ENCODE measurements at places on chromosomes 4 and X.

DNA sequence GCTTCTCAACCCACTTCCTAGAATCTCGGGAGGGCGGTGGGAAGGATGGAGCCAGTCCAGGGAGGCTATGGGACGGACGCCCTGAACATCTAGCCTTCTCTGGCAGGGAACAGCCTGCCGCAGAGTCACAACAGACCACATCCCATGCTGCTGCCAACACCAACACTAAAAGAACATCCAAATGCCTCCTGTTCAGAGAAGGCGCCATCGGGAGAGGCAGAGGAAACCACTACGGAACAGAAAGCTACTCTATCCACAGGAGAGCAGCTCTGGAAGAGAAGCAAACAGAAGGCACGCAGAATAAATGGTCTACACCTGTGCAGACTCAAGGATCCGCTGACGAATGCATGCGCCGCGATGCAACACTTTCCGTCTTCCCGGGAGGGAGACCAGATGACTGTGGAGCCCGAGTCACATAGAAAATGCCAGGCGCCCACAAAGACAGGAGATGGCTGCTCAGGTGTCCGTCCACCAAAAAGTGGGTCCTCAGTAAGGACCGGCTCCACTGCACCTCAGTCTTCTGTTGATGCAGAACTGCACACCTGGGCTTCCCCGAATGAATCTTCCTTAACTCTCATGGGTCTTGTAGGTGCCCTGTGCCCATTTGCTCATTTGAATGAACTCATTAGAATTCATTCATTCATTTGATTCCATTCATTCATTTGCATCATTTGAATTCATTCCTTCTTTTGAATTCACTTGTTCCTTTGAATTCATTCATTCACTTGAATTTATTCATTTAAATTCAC is 217.5 kb downstream of the DHRSX start:
- DNase-seq, result no peak

- DNase-seq, result peak; percentile 2
Observed at GRCh38 chr4:52102587-52102986, 51.5 kb downstream of the SPATA18 start.

GRCh38 chr4:20840648-20841190 is 140.5 kb downstream of the PACRGL start:
- DNase-seq, result no peak

GRCh38 chrX:87900320-87900908 is 382.8 kb downstream of the KLHL4 start:
- DNase-seq, result no peak

GRCh38 chrX:11407331-11408108 is 114.3 kb downstream of the AMELX start:
- peak; percentile 92 for DNase-seq

GRCh38 chrX:16603822-16604221 is 46.1 kb upstream of the S100G start:
- DNase-seq, result peak; percentile 38

- DNase-seq, result no peak
Observed at GRCh38 chr4:145019346-145019745, 78.7 kb downstream of the ANAPC10 start.

GRCh38 chr4:146381263-146381872 is 140.4 kb downstream of the SLC10A7 start:
- no peak for DNase-seq

DNA sequence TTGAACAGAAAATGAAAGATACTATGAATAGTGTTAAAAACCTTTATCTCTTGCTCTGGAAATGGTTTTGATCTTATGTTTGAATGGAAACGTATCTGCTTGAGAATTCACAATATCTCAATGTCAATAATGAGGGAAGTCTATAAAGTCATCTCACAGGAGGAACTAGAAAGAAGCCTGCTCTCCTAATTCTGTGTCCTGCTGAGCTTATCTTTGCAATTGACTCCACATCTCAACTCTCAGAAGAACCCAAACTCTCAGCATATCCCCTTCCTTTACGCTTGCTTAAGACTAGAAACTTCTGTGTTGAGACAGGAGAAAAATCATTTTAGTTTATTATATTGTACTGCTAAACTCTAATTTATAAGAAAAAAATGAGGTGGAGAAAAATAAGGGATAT is 8.3 kb upstream of the PF4V1 start:
- DNase-seq, result no peak

GRCh38 chrX:148672517-148672916 is 172.1 kb downstream of the AFF2 start:
- DNase-seq, result no peak

DNA sequence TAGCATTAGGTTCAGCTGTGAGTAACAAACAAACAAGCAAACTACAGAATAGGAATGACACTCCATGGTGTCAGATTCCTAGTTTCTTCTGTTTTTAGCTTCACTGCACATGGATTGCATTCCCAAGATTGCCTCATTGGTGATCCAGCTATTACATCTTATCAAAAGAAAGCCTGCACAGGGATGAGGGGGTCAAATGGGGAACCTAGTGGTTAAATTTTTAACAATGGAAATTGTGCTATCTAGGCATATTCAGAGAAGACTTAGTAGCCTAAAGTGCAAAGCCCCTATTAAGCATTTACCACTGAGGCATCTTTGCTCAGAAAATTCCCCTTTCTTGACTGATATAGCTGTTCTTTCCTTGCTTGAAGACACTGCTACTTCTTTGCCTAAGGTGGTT is 3.9 kb upstream of the TTC29 start:
- DNase-seq, result no peak

DNA sequence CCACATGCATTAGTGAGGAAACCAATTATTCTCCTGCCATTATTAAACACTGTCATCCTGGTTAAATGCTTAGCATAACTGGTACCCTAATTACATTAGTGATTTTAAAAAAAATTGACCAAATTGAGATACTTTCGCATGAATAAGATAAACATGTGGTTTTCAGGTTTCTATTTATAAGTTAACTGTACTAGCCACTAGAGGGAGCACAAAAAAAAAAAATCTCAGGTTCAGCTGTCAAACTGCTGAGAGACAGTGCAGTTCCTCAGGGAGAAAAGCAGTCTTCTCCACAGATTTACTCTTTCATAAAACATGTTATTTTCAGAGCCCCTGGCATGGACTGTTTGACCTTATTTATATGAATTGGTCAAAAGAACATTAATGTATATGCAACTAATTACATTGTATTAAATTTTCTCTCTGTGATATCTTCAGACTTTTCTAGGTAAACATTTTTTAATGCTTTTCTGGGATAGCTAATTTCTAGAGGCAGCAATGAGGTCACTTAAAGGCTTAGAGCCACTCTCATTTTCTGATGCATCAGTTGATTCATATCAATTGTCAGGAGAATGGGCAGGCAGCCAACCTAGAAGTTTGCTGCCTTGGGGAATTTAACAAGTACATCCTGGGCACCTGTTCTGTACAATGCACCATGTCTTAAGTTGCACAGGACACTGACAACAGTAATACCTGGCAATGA is 167.5 kb downstream of the CDS1 start:
- DNase-seq, result peak; percentile 67

DNA sequence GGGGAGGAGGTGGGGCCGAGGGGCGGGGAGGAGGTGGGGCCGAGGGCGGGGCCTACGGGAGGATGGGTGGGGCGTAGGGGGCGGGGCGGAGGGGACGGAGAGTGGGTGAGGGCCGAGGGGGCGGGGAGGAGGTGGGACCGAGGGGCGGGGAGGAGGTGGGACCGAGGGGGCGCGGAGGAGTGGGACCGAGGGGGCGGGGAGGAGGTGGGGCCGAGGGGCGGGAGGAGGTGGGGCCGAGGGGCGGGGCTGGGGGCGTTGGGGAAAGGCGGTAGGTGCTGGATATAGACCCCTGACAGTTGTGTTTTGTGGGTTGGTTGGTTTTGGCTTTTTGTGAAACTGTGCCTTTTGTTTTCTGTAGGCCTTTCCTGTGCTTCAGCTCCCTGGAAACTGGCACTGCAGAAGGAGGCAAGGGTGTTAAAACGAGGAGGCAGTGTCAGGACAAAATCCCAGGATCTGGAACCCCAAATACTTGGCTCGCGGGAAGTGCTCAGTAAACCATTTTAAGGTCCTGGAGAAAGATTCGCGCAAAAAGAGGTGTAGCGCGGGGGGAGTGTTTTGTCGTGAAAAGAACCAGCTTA is 580 bp upstream of the MMGT1 start:
- peak; percentile 48 for DNase-seq

DNA sequence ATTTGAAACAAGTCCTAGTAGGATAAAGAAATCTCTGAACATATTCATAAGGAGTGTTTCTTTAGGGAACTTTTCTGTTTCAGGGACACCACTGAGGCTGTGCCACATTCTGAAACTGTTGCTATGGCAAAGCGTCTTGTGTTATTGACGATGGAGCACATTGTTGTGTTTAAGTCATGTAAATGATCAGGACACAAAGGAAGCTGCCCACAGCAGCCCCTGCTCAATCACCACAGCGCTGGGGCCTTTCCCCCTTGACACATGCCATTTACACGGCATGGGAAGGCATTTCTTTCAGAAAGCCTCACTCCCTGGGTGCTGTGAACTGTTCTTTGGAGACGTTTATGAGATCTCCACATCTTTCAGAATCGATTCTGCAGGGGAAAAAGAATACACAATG is 39.8 kb upstream of the MID1 start:
- DNase-seq, result no peak

DNA sequence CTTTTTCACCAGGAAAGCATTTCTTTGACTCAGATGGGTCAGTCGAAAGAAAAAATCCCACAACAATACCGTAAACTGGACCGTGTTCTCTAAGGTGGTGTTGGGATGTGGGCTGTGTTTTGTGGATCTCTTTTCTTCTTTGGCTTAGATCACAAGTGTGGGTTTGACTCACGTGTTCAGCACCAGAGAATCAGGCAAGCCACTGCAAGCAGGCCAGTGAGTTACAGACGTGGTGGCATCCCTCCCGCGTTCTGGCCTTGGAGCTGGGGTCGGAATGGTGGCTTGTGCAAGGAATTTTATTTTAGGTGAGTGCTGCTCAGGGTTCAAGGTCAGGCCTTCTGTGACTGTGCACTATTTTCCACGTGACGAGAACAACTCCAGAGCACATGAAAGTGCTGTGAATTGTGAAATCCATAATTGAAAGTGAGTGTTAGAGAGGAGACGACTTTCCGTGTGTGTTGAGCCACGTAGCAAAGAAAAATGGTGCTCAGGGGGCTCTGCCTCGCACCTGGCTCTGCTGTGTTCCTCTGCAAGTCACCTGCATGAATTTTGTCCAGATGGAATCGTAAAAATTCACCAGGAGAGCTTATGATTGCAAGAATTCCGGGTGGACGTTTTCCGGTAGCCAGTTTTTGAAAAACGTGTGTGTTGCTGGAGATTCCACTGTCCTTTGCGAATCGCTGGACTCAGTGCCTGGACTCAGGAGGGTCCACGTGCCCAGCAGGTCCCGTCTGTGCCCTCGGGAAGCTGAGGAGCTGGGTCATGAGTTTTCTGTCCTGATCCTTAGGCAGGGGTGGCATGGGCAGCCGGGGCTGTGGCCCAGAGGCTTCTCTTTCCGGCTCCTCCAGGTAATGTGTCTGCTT is 33.6 kb upstream of the HGFAC start:
- peak; percentile 9 for DNase-seq

GRCh38 chr4:152309418-152309817 is 226.5 kb downstream of the FBXW7 start:
- DNase-seq, result no peak

GRCh38 chrX:348461-349117 is 30.0 kb upstream of the GTPBP6 start:
- DNase-seq, result peak; percentile 37

DNA sequence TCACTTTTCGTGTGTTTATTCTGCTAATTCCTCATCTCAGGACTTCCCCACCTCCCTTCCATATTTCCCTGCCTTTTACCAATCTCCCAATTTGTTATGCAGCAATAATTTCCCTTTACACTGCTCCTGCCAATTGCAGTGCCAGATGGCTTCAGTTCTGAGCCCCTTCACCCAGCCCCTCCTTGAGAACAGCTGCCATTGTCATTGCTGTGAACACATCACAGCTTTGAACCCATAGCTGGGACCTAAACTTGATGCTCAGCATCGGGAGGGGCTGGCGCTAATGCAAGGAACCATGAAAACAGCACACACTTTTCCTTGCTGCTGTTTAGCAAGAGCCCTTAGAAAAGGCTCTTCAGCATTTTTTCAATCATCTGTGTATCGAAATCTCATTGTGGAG is 104.9 kb downstream of the ALPK1 start:
- no peak for DNase-seq

DNA sequence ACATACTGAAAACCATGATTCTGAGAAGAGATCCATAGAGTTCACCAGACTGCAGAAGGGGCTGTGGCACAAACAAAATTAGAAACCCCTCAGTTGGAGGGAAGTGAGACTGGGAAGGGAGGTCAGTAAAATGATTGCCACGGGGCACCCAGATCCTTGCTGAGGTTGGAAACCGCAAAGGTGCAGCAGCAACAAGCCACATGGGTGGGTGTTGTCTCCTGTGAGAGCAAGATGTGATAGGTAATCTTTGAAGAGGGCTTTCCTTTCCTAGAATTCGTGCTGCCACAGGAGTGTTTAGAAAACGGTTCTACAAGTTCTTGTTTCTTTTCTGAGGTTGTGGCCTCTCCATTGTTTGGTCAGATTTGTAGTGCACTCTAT is 85.5 kb downstream of the NFKB1 start:
- DNase-seq, result no peak

GRCh38 chr4:79217025-79217424 is 108.8 kb downstream of the NAA11 start:
- no peak for DNase-seq

- no peak for DNase-seq
Observed at GRCh38 chrX:119288890-119289393, 52.9 kb downstream of the PGRMC1 start.

GRCh38 chr4:25753239-25753638 is 97.6 kb downstream of the SLC34A2 start:
- DNase-seq, result no peak

- DNase-seq, result no peak
Observed at GRCh38 chr4:13877626-13878025, 250.1 kb upstream of the BOD1L1 start.

- no peak for DNase-seq
Observed at GRCh38 chr4:39526765-39527295, 409 bp downstream of the UGDH start.

DNA sequence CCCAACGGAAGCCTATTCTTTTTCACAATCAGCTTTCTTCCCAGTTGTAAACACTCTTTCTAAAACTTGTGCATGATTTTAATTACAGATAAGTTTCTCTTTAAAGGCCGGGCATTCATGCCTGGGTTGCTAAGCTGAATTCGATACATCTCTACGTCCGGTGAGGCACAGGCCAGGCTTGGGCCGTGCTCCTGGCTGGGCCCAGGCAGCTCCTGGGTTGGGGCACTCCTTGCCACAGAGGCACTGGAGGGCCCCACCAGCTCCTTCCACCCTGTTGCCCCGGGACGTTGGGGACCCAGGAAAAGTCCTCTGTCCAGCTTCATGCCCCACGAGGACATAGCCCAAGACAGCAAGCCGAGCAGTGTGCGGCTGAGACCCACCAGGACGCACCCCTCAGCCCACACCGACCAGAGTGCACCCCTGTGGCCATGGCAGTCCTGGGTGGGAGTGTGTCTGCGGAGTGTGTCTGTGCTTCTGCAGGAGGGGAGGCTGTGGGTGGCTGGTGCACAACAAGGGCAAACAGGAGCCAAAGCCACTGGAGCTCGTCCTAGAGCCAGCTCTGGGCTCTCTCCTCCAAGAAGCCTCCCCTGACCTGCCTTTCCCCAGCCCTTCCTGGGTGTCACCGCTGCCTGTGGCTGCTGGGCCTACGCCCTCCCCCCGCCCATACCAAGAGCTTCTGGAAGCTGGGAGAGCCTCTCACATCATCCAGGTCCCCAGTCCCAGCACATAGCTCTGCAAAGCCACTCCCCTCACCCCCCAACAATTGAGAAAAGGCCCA is 128.0 kb upstream of the NKX1-1 start:
- no peak for DNase-seq

GRCh38 chr4:147787204-147787603 is 55.3 kb downstream of the ARHGAP10 start:
- DNase-seq, result peak; percentile 91

- DNase-seq, result no peak
Observed at GRCh38 chr4:156583265-156583664, 388.3 kb downstream of the PDGFC start.
